ENCODE measurements at places on chromosomes 3 and 15.

GRCh38 chr15:51367322-51367976 lies 26.0 kb downstream of the GLDN start:
- DNase-seq = no peak

DNA sequence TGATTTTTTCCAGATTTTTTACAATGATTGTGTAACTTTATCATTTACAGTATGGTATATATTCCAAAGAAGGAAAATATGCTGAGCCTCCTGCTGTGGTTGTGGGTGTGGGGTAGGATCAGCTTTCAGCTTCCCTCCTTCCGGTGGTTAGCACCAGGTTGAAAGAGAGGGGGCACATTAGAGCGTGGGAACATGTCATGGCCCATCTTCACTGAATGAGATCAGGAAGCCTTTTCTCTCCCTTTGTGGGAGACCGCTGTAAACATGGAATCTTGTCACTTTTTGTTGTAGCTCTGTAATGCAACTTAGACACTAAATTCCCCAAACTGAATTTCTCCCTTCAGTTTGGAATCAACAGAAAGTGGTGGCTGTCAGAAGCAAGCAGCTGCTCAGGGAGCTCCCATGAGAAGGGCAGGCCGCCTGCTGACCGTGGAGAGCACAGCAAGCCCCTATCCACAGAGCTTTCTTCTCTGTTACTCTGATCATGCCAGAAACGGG lies 86.7 kb upstream of the LIMD1 start:
- DNase-seq = no peak

DNA sequence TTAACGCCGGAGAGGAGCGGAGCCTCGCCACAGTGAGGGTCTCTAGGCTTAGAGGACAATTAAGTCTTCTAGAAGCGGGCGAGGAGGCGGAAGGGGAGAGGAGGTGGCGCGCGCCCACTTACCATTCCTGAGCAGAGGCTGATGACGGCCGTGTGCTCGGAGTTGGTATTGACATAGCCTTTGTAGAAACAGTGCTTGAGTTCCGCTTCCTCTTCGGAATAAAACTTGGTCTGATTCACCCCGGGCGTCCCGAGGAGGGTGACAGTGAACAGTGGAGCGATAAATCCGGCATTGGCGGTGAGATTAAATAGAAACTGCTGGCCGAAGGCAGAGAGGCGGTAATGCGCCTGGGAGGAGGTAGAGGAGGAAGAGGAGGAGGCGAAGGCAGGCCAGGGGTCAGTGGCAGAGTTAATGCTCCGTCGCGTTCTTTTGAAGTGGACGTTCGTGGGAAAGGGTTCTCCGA lies 1.3 kb downstream of the ADAMTS9 start:
- no peak for DNase-seq

- DNase-seq = no peak
Measured at GRCh38 chr3:3110749-3111361, 681 bp upstream of the IL5RA start.

- no peak for DNase-seq
Measured at GRCh38 chr3:42130007-42130328, 38.8 kb downstream of the TRAK1 start.

All from NCI-H524 treated with DMSO at 0.1 percent for 48 hours (cell line).